ENCODE measurements at places on chromosomes 6 and 20. TPM values are rescaled to one million over a fixed set of nuclear protein-coding genes. Genes with fewer than 3 reads are reported as not detected.

- DNase-seq, result no peak
Observed at GRCh38 chr20:20480689-20481088, 112.8 kb downstream of the INSM1 start.

Gene TRIM10
- total RNA-seq, result not detected

DNA sequence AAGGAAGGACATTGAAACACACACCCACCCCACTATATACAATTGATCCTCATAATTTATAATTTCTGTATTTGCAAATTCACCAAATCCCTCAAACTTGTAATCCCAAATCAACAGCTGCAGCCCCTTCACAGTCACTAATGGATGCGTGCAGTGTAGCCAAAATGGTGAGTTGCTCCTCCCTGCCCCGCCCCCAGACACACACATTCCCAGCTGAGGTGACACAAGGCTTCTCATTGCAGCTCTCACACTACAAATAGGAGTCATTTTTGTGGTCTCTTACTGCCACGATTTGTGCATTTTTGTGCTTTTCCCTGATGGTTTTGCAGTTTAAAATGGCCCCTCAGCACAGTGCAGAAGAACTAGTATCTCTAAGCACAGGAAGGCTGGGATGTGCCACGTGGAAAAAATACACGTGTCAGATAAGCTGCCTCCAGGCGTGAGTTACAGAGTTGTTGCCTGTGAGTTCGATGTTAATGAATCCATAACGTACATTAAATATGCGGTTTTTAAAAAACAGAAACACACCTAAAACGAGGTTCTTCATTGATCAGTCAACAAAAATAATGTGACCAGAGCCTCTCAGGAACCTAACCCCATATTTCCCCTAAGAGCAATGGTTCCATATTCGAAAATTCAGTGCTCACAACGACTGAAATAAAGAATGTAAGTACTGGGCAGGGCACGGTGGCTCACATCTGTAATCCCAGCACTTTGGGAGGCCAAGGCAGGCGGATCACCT lies 8.2 kb downstream of the ATP9A start:
- DNase-seq, result no peak

GRCh38 chr6:11975353-11975977 lies 36.6 kb upstream of the HIVEP1 start:
- no peak for DNase-seq
